ENCODE measurements at places on chromosomes 12 and 14. TPM values are rescaled to one million over a fixed set of nuclear protein-coding genes. Genes with fewer than 3 reads are reported as not detected.

The SP7 gene
- not detected for total RNA-seq

DNA sequence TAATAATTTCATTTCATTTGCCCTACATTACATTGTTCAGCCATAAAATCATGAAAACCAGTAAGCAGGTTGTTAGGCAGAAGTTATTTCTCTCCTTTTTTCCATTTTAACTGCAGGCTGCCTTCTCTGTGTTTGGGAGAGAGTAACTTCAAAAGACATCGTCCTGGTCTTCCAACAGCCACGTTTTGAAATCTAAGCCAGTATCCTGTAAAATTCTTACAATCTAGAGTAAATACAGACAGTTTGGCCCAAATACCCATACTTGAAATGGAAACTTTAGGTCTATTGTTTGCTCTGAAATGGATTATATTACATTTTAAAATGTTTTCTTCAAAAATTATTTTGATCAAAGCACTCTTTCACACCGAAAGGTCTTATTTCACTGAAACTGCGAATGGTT, 66.1 kb upstream of the SLCO1C1 start:
- no peaks in the 10 kb centered on the region for H3K4me1 ChIP-seq
- DNase-seq: no peak
- no peak overlapping the region for H3K27ac ChIP-seq
- no peak overlapping the region for H3K4me3 ChIP-seq
- H3K27me3 ChIP-seq: no peaks in the 10 kb centered on the region
- no peaks in the 10 kb centered on the region for H3K36me3 ChIP-seq

DNA sequence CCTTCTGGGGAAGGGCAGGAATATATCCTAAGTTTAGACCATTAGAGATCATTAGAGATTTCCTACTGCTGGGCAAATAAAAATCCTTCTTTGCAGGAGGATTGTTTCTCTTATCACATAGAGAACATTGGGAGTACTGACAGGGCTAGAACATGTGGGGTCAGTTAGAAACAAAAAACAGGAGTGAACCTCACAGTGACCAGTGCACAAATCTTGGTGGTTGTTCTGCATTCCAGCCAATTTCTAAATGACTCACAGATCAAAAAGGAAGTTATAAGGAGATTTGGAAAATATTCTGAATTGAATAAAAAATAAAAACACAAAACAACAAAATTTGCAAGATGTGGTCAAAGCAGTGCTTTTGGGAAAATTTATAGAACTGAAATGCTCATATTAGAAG, 118.8 kb downstream of the LLPH start:
- no peak for DNase-seq
- H3K36me3 ChIP-seq: no peaks in the 10 kb centered on the region
- H3K4me3 ChIP-seq: no peak overlapping the region
- no peak overlapping the region for H3K27ac ChIP-seq
- H3K27me3 ChIP-seq: no peaks in the 10 kb centered on the region
- no peaks in the 10 kb centered on the region for H3K4me1 ChIP-seq

- DNase-seq: no peak
- H3K27ac ChIP-seq: no peak overlapping the region
- H3K27me3 ChIP-seq: no peaks in the 10 kb centered on the region
- no peak overlapping the region for H3K4me3 ChIP-seq
- H3K4me1 ChIP-seq: no peaks in the 10 kb centered on the region
- no peaks in the 10 kb centered on the region for H3K36me3 ChIP-seq
Observed at GRCh38 chr12:112970391-112970790, 7.9 kb upstream of the OAS2 start.

DNA sequence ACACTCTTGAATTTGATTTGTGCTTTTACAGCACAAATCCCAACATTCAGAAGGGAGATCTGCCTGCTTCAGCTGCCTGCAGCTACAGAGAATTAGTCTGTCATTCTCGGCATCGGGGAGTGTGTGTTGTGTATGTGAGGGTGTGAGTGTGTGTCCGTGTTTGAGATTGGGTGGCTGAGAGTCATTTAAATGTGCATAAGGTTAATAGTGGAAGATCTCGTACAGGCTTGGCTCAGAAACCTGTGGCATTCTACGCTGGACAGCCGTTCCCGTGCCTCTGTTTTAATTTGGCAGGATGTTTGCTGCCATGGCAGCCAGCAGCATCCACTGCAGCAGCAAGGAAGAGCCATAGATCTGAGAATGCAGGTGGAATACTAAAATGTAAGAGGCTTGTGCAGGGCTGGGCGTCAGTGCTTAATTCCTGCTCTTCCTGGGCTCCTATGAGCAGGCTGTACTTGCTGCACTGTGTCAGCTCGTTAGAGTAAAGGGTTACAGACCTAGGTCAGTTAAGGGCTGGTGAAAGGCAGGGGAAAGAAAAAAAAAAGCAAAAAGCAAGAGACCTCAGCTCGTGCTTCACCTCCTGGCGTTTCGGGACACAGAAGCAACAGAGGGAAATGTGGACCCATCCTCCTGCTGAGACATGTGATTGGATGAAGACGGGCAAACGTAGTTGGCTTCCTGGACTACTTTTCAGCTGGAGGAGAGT, 205.4 kb downstream of the NAV3 start:
- H3K4me3 ChIP-seq: no peak overlapping the region
- no peaks in the 10 kb centered on the region for H3K27me3 ChIP-seq
- no peak for DNase-seq
- no peak overlapping the region for H3K27ac ChIP-seq
- no peaks in the 10 kb centered on the region for H3K36me3 ChIP-seq
- H3K4me1 ChIP-seq: no peaks in the 10 kb centered on the region

The TM7SF3 gene
- 56.1 TPM for total RNA-seq

The CLECL1 gene
- 1.0 TPM for total RNA-seq

GRCh38 chr14:68308726-68309520, 483.9 kb downstream of the ZFP36L1 start:
- no peaks in the 10 kb centered on the region for H3K36me3 ChIP-seq
- H3K27me3 ChIP-seq: no peaks in the 10 kb centered on the region
- no peak overlapping the region for H3K4me3 ChIP-seq
- H3K27ac ChIP-seq: peak overlapping the region; percentile 80
- no peak for DNase-seq

DNA sequence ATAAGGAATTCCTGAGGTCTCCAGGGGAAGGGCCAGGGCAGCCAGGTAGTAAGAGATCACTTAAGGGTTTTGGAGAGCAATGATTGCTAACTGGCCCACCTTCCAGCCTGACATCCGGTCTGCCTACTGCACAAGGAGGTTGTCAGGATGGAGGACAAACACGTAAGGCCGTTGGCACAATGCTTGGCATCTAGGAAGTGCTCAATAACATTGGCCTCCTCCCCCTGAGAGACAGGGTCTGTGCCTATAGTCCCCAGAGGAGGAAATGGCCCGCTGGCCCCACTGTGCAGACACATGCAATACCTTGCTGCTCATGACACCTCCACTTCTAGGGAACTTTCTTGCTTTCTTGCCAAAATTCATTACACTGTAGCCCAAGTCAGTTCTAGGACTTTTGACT, 73.2 kb downstream of the NTF3 start:
- no peak overlapping the region for H3K4me3 ChIP-seq
- H3K4me1 ChIP-seq: no peaks in the 10 kb centered on the region
- H3K27ac ChIP-seq: no peak overlapping the region
- no peaks in the 10 kb centered on the region for H3K27me3 ChIP-seq

DNA sequence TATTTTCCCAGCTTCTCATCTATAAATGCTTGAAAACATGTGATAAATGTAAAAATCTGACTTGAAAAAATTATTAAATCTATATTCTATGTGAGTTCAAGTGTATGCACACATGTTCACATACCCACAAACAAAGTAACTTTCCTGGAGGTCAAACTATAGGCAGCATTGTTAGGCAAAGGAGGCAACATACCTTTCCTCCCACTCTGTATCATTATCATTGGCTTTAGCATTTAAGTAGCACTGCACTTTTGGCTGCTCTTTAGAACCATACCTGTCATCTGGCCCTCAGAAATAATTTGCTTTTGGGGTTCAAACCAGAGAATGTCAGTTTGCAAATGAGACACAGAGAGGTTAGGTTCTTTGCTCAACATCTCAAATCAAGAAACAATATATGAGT, 102.4 kb upstream of the CCDC196 start:
- no peaks in the 10 kb centered on the region for H3K36me3 ChIP-seq
- no peaks in the 10 kb centered on the region for H3K4me1 ChIP-seq
- H3K4me3 ChIP-seq: no peak overlapping the region
- DNase-seq: no peak
- H3K27me3 ChIP-seq: no peaks in the 10 kb centered on the region

The CD69 gene
- total RNA-seq: 11.5 TPM

GRCh38 chr14:73153272-73153671, 17.0 kb downstream of the PSEN1 start:
- DNase-seq: no peak
- no peaks in the 10 kb centered on the region for H3K27me3 ChIP-seq
- H3K27ac ChIP-seq: no peak overlapping the region
- no peaks in the 10 kb centered on the region for H3K4me1 ChIP-seq
- H3K36me3 ChIP-seq: peaks cover under 1% of the 10 kb centered on the region
- H3K4me3 ChIP-seq: no peak overlapping the region

DNA sequence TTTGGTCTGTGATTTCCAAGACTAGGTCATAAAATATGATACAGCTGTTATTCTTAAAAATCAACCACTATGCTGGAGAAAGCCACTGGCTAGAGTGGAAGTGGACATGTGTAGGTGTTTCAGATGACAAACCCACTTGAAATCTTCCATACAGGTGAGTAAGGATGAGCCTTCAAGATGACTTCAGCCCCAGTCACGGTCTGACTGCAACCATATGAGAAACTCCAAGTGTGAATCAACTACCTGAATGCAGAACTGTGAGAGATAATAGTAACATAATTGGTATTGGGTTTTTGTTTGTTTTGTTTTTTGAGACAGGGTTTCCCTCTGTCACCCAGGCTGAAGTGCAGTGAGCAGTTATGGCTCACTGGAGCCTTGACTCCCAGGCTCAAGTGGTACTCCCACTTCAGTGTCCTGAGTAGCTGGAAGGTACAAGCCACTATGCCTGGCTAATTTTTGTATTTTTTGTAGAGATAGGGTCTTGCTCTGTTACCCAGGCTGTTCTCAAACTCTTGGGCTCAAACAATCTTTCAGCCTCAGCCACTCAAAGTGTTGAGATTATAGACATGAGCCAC, 273.3 kb upstream of the LRIG3 start:
- H3K27me3 ChIP-seq: no peaks in the 10 kb centered on the region
- no peaks in the 10 kb centered on the region for H3K4me1 ChIP-seq
- H3K27ac ChIP-seq: no peak overlapping the region
- no peak for DNase-seq
- H3K4me3 ChIP-seq: no peak overlapping the region
- H3K36me3 ChIP-seq: no peaks in the 10 kb centered on the region

- no peaks in the 10 kb centered on the region for H3K27me3 ChIP-seq
- peaks cover 8% of the 10 kb centered on the region for H3K4me1 ChIP-seq
- H3K36me3 ChIP-seq: peaks cover 4% of the 10 kb centered on the region
- peak overlapping the region; percentile 89 for H3K27ac ChIP-seq
- peak overlapping the region; percentile 62 for H3K4me3 ChIP-seq
- DNase-seq: no peak
Observed at GRCh38 chr12:42326541-42327226, 717 bp downstream of the PPHLN1 start.

The GPRC5D gene
- not detected for total RNA-seq

The ASCL1 gene
- 0.15 TPM for total RNA-seq

- DNase-seq: no peak
- H3K27ac ChIP-seq: no peak overlapping the region
- no peaks in the 10 kb centered on the region for H3K36me3 ChIP-seq
- H3K4me3 ChIP-seq: no peak overlapping the region
- H3K4me1 ChIP-seq: no peaks in the 10 kb centered on the region
- H3K27me3 ChIP-seq: no peaks in the 10 kb centered on the region
Observed at GRCh38 chr12:2412305-2412643, 359.5 kb downstream of the CACNA1C start.

DNA sequence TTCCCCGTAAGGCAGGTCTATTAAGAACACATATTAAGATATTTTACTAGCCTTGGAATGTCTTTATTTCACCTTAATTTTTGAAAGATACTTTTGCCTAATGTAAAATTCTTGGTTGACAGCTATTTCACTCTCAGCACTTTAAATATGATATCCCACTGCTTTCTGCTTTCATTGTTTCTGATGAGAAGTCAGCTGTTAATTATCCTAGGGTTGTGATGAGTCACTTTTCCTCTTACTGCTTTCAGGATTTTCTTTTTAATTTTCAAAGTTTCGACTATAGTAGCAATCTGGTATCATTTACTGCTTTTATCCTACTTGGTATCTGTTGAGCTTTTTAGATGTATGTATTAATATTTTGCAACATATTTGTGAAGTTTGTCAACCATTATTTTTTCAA, 578.9 kb upstream of the ATP2B1 start:
- no peaks in the 10 kb centered on the region for H3K36me3 ChIP-seq
- H3K4me3 ChIP-seq: no peak overlapping the region
- no peak for DNase-seq
- no peaks in the 10 kb centered on the region for H3K27me3 ChIP-seq
- no peaks in the 10 kb centered on the region for H3K4me1 ChIP-seq
- H3K27ac ChIP-seq: no peak overlapping the region

Data from breast epithelium (tissue), 4 donors.